ENCODE measurements at places on chromosomes 12 and 14.
A peak's percentile ranks its signal among the peaks of the same experiment; 100 is the strongest.

GRCh38 chr14:80956102-80956501, 681 bp downstream of the TSHR start:
- no peak for DNase-seq

- DNase-seq: peak; percentile 45
Measured at GRCh38 chr12:47268501-47269454, 189.0 kb upstream of the AMIGO2 start.

GRCh38 chr12:69007101-69007854, 74.3 kb upstream of the CPM start:
- DNase-seq: no peak

- DNase-seq: peak; percentile 58
Measured at GRCh38 chr12:116982791-116983411, 72.2 kb downstream of the FBXW8 start.

DNA sequence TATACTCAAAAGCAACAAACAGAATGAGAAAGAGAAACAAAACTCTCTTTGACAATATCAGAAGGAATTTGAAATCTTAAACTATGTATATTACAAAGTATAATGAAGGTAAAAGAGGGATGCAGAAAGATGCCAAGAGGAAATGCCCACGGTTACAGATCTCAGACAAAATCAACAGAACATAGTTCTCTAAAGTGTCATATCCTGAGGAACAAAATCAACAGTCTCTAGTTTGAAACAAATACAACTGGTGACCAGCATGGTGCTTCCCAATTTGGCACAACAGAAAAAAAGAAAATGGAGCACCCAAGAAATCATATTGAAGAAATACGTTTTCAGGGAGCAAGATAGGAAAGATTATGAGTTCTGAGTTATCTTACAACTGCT, 116.5 kb downstream of the METTL25 start:
- DNase-seq: no peak

DNA sequence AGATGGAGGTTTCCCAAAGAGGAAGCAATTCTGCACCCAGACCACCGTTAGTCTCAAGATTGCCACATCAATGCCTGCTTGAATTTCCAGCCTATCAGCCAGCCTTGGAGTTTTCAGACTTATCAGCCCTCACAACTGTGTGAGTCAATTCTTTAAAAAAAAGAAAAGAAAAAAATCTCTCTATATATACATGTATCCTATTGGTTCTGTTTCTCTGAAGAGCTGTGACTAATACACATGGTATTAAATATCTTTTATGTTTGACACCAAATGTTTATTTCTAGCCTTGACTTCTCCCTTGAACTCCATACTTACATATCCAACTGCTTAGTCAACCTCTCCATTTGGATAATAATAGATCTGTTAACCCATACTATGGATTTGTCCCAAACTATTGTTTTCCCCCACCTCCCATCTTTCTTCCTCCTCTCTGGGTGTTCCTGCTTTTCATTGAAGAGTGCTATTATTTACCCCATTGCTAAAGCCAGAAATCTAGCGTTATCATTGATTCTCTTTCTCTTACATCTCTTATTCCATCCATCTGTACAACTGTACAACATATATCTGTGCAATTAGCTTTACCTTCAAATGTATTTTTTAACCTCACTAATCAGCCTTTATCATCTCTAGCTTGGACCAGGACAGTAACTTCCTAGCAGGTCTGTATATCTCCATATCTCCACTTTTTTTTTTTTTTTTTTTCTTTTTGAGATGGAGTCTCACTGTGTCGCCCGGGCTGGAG, 22.7 kb upstream of the EID3 start:
- peak; percentile 100 for DNase-seq

GRCh38 chr12:117359029-117359845, 2.2 kb downstream of the NOS1 start:
- DNase-seq: no peak

DNA sequence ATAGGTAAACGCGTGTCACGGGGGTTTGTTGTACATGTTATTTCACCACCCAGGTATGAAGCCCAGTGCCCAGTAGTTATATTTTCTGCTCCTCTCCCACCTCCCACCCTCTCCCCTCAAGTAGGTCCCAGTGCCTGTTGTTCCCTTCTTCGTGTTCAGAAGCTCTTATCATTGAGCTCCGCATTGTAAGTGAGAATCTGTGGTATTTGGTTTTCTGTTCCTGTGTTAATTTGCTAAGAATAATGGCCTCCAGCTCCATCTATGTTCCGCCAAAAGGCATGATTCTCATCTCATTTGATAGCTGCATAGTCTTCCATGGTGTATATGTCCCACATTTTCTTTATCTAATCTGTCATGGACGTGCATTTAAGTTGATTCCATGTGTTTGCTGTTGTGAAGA, 6.9 kb upstream of the GPRC5D start:
- no peak for DNase-seq

DNA sequence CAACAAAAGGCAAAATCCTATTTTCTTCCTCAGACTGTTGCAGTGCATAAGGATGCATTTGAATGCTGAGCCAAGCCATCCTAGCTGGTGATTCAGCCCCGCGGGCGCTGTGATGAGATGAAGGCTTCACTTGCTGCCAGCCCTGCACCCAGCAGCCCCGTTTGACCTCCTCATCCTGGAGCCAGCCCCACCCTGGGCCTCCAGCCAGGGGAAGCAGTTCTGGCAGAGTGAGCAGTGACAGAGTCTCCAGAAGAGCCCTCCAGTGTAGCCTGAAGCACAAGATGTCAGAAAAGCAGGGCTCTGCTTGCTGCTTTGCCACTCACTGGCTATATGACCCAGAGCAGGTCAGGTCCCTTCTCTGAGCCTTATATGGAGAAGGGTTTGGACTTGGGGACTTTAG, 96.2 kb upstream of the HSPB8 start:
- no peak for DNase-seq

DNA sequence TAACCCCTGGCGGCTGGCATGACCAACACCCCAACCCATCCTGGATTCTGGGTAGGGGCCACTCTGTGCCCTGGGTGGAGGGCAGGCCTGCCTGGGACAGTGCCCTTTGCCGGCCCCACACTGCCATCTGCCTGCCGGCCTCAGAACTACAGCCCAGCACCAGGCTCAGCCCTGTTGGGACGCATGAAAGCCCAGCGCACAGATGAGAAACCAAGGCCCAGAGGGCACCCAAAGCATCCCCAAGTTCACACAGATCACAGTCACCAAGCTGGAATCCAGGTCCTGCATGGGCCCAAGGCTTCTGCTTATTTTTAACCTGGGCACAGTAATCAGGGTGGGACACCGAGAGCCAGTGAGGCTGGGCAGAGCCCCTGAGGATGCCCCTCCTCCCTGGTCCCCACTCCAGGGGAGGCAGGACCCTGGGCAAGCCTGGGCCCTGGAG, 26.2 kb downstream of the RFLNA start:
- peak; percentile 30 for DNase-seq

- no peak for DNase-seq
Measured at GRCh38 chr14:99346470-99347080, 74.6 kb upstream of the BCL11B start.

Measured in RCC 7860 (cell line).